Calu3 (cell line): ENCODE measurements at places on chromosomes 6 and 20.

DNA sequence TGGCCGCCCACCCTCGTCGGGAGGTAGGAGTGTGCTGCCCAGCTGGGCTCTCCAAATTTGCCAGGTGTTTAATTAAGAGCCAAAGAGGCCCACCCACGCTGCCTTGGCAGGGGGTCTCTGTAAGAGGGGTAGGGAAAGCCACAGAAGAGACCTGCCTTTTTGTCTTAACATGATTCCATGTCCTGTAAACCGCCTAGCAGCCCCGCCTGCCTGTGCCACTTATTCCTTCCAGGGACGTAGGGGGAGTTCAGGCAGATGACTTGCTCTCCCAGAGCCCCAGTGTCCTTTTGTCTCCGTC is 2.1 kb downstream of the FAM210B start:
- DNase-seq = no peak

DNA sequence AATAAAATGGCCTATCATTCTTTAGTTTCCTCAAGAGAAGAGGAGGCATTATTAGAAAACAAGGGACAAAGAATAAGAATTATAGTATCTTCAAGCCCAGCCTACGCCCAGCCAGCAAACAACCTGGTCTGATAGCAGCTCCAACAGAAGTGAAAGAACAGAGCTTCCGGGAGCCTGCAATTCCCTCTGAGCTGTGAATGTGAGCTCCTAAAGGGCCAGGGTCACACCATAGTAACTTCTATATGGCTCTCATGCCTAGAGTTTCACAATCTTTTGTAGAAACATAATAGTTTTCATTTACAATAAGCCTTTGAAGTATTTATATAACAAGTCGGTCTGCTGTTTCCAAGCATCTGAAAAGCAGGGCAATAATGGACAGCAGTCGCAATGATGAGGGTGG is 116.5 kb downstream of the SMLR1 start:
- DNase-seq = no peak

DNA sequence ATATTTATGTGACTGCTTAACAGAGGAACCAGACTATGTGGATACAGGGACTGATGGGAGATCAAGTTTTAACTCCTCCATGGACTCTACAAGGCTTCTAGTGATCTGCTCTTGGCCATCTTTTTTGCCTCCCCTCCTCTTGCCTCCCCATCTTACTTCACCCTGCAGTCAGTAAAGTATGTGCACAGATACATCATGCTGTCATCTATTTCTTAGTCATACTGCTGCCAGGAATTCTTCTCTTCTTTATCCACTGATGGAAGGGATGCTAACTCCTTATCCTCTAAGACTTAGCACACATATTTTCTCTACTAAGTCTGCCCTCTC is 27.6 kb upstream of the FAM83C start:
- DNase-seq = no peak

DNA sequence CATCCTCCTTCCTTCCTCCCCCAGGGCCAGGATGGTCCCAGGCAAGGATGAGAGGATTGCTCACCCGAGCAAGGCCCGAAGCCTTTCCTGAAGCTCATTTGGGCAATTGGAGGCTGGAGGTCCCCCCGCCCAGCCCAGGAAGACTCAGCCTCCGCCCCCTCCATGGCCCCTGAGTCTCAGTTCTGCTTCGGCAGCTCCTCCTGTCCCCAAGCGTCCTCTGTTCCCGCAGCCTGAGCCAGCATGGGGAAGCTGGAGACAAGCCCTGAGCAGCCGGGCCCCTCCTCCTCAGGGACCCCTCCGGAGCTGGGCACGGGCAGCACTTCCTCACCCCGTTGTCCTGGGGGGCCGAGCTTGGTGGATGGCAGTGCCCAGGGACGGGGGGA is 26.0 kb downstream of the SLC17A9 start:
- DNase-seq = no peak

GRCh38 chr6:112113431-112113830 is 26.0 kb downstream of the FAM229B start:
- DNase-seq = no peak

DNA sequence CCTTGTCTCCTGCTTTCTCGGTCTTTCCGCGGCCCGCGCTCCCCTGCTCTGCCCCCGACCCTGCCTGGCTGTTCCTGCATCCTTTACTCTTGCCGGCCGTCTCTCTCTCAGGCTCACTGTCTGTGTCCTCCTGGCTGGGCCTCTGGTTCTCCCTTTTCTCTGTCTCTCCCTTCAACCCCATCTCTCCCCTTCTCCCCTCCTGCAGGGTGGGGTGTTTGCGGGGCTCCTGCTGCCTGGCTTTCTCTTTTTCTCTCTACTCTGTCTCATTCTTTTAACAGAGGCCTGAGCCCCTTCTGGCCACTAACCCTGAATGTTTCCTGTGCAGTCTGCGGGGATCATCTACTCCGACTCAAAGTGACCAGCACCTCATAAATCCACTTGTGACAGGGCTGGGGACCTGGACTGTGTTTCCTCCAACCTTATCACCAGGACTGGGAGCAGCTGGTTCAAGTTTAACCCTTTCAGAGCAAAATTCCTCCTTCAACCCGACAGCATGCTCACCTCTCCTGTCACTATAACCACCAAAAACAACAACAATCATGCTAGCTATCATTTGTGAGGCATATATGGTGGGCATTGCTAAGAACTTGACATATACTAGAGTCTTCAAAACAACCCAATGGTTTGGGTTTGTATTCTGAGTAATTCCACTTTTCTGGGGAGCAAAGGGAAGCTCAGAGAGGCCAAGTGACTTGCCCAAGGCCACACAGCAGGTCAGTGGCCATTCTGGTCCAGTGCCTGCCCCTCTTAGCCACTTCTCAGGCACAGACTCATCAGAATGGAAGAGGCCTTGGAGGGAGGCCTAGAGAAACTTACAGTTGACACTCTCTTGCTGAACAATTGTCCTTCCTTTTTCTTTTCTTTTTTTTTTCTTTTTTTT is 811 bp upstream of the RSPO4 start:
- no peak for DNase-seq

DNA sequence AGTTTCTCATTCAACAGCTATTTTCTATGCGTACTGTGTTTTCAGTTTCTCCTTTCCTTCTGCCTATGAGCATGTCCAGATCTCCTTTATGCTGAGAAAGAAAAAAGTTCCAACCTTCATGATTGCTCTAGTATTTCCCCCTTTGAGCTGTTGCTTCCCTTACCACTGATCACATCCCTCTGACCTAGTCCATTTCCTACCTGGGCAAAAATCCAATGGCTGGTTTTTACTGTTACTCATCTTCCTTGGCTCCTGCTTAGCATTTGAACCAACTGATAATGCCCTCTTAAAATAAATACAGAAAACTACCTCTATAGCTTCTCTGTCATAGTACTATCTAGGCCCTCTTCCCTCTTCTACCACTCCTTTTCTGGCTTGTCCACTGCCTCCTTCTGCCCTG is 6.0 kb downstream of the RFX6 start:
- DNase-seq = no peak

GRCh38 chr6:25173951-25174474 is 105.2 kb upstream of the CARMIL1 start:
- DNase-seq = peak; percentile 83

GRCh38 chr20:51412951-51413481 is 129.5 kb downstream of the NFATC2 start:
- peak; percentile 47 for DNase-seq
